MG63 (cell line): ENCODE measurements at places on chromosomes 13 and 19. TPM values are rescaled to one million over a fixed set of nuclear protein-coding genes. Genes with fewer than 3 reads are reported as not detected.
A peak's percentile ranks its signal among the peaks of the same experiment; 100 is the strongest.

The OR10H1 gene
- not detected in 2 replicates for total RNA-seq

The IQCN gene
- total RNA-seq, result 0.03 and 0.05 TPM in 2 replicates

The APOC4 gene
- total RNA-seq, result not detected in 2 replicates

The GPR12 gene
- not detected in 2 replicates for total RNA-seq

The CATSPERD gene
- total RNA-seq, result not detected in 2 replicates

The OR7D2 gene
- not detected in 2 replicates for total RNA-seq

DNA sequence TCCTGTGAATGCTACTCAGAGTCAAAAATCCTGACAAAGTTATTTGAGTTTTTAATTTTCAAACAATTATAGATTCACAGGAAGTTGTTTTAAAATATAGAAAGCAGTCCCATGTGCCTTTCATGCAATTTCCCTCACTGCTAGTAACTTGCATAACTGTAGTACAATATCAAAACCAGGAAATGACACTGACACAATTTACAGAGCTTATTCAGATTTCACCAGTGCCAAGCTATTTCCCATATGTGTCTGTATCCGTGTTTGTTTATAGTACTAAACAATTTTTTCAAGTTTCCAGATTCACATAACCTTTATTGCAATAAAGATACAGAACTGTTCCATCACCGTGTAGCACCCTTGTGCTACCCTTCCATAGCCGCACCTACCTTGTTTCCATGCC, 934.6 kb downstream of the PCDH17 start:
- no peak for DNase-seq

- DNase-seq, result peak; percentile 90
Measured at GRCh38 chr19:18208098-18208951, 4.5 kb upstream of the RAB3A start.

- no peak for DNase-seq
Measured at GRCh38 chr13:79404985-79405384, 1.1 kb downstream of the RBM26 start.

DNA sequence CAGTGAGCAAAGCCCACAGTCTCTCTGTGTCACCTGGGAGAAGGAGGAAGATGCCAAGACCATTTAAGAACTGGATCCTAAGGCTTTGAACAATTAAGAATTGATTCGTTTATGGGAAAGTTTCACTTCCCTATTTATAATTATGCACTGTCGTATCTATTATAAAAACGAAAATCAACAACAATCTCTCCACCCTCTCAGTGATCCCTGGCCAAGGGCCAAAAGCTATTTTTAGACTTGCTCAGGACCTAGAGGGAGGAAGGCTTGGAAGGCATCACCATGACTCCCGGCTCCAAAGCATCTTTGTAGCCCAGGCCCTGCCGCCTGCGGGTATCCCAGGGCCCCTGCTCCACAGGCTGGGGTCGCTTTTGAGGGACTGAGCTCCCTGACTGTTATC, 1.3 kb downstream of the RHPN2 start:
- no peak for DNase-seq

GRCh38 chr19:45691516-45692186, at the start of gene SNRPD2:
Gene SNRPD2 (minus strand): TSS chr19:45691953. CDS start chr19:45691888, 65 bp downstream.
- DNase-seq, result peak; percentile 95

- no peak for DNase-seq
Measured at GRCh38 chr13:73018336-73018735, 40.5 kb upstream of the KLF5 start.

GRCh38 chr19:14078411-14078810, 5.8 kb downstream of the MISP3 start:
- DNase-seq, result no peak
